ENCODE measurements at places on chromosomes 7 and 10.

- DNase-seq, result no peak
These were observed 719.8 kb downstream of the INHBA start for GRCh38 chr7:40983111-40983510.

DNA sequence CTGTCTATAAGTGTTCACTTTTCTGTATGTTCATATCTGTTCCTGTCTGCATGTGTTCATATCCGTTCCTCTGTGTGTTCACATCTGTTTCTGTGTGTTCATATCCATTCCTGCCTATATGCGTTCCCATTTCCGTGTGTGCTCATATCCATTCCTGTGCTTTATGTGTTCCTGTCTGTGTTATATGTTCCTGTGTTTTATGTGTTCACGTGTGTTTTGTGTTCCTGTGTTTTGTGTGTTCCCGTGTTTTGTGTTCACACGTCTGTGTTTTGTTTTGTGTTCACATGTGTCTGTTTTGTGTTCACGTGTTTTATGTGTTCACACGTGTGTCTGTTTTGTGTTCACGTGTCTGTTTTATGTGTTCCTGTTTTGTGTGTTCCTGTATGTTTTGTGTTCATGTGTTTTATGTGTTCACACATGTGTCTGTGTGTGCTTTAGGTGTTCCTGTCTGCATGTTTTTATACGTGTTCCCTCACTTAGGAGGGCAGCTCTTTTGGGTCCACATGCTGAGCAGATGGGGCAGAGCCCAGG is 42.2 kb upstream of the CNPY1 start:
- no peak for DNase-seq

DNA sequence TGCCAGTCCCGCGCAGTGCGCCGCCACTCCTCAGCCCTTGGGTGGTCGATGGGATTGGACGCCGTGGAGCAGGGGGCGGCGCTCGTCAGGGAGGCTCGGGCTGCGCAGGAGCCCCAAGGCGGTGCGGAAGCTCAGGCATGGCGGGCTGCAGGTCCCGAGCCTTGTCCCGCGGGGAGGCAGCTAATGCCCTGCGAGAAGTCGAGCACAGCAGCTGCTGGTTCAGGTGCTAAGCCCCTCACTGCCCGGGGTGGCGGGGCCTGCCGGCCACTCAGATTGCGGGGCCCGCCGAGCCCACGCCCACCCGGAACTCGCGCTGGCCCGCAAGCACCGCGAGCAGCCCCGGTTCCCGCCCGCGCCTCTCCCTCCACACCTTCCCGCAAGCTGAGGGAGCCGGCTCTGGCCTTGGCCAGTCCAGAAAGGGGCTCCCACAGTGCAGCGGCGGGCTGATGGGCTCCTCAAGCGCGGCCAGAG is 14.4 kb upstream of the WASL start:
- DNase-seq, result no peak

DNA sequence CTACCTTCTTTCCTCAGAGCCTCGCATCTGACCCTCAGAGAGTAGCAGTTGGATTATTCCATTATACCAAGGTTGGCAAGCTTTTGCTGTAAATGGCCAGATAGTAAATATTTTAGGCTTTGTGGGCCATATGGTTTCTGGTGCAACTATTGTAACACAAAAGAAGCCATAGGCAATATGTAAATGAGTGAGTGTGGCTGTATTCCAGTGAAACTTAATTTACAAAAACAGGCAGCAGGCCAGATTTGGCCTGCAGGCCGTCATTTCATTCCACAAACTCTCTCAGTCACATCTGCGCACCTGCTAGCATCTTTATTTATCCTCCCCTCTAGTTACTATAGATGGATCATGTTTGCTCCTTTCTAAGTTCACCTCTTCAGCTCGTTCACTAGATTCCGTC is 6.7 kb downstream of the ZNF518A start:
- no peak for DNase-seq

DNA sequence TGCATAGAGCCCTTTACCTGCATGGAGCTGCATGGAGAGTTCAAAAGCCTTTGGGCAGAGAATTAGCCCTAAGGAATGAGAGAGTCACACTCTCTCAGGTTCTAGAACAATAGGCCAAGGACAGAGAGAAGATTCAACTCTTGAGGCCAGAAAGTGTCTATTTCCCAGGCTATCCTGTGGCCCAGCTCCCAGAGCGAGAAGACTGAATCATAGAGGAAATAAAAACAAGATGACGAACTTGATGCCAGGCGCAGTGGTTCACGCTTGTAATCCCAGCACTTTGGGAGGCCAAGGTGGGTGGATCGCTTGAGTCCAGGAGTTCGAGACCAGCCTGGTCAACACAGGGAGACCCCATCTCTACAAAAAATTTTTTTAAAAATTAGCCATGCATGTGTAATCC is 18.3 kb upstream of the PODXL start:
- DNase-seq, result no peak

DNA sequence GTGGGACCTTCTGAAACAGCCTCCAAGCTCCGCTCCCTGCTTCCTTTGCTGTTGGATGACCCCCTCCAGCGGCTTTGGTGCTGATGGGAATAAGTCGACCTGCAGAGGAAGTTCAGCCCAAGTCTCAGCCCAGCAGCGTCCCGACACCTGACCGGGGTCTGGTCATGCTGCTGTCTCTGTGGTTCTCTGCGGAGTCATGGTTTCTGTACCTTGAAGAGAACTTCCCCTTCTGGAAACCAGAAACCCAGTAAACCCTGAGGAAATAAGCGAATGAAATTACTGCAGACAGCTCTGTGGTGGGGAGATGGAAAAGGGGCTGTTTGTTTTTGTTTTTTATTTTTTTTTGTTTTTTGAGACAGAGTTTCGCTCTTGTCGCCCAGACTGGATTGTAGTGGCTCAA is 18.3 kb upstream of the ZNF12 start:
- DNase-seq, result no peak

GRCh38 chr7:151382079-151382885 is 27.6 kb downstream of the WDR86 start:
- DNase-seq, result no peak

GRCh38 chr7:16113058-16113457 is 308.3 kb downstream of the CRPPA start:
- DNase-seq, result no peak
